Activated T-helper 17 cell treated with anti-CD3 and anti-CD28 coated beads, Interleukin-2, amount 50 U/mL, for 72 hours (primary cell): ENCODE measurements at places on chromosomes 11 and 22.
A peak's percentile ranks its signal among the peaks of the same experiment; 100 is the strongest.

GRCh38 chr22:48156603-48157355, 1394.3 kb downstream of the TBC1D22A start:
- ATAC-seq = no peak

- no peak for ATAC-seq
These were observed 48.4 kb upstream of the ARHGAP42 start for GRCh38 chr11:100638648-100639047.

- ATAC-seq = no peak
These were observed 40.1 kb downstream of the CTSC start for GRCh38 chr11:88297421-88297820.

DNA sequence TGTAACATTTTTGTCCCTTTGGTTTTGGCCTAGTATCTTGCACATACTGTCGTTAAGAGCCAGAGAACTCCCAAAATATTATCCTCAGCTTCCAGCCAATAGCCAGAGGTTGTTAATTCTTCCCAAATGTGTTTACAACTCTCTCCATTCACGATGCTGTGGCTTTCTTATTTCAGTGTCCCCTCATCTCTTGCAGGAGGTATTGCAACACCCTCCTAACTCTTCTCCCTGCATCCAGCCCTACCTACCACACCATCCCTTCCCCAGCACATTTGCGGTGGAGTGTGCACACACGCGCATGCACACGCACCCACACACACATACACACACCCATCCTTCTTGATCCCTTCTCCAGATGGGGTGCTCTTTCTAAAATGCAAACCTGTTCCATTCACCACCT, 75.6 kb upstream of the LMO2 start:
- ATAC-seq = no peak

DNA sequence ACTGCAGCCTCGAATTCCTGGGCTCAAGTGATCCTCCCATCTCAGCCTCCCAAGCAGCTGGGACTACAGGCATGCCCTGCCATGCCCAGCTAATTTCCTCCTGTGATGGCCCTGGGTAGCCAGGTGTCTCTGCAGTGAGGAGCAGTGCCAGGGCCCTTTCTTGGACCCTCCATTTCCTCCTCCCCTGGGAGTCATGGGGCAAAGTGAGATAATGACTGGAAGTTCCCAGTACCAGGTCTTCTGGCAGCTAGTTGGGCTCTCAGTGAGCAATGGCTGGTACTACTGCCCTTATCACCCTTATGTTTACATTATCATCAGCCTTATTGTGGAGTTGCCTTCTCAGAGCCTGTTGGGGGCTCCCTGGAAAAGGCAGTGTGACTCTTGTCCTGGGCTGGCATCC, 17.6 kb downstream of the DAGLA start:
- no peak for ATAC-seq

DNA sequence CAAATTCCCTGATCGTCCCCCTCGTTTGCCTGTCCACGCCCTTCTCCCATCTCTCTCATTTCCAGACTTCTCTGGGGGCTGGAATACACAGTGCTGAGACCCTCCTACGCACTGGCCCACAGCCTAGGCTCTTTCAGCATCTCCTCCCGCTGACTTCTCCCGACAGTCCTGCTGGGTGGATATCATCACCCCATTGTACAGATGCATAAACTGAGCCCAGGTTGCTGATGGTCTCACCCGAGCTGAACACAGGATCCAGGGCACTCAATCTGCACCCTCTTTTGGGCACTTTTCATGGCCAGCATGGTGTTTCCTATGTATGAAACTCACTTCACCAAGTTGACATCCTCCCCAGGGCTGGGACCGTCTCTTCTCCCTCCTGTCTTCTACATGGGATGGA, 31.7 kb upstream of the PICK1 start:
- ATAC-seq = no peak

GRCh38 chr11:47480762-47481161, 31.8 kb upstream of the RAPSN start:
- no peak for ATAC-seq

GRCh38 chr11:128628686-128629085, 41.3 kb upstream of the ETS1 start:
- peak; percentile 29 for ATAC-seq

- no peak for ATAC-seq
These were observed 453.7 kb downstream of the INSC start for GRCh38 chr11:15568440-15568839.

- ATAC-seq = no peak
These were observed 91.2 kb downstream of the UBASH3B start for GRCh38 chr11:122746611-122747244.

- no peak for ATAC-seq
These were observed 53.7 kb upstream of the E2F8 start for GRCh38 chr11:19294444-19294843.

GRCh38 chr11:86184728-86185380, 59.7 kb upstream of the EED start:
- no peak for ATAC-seq
